Cerebellar cortex (tissue), 1 donor: ENCODE measurements at places on chromosomes 16 and 17.

GRCh38 chr17:63705657-63706056 lies 5.7 kb upstream of the LIMD2 start:
- no peak for DNase-seq

DNA sequence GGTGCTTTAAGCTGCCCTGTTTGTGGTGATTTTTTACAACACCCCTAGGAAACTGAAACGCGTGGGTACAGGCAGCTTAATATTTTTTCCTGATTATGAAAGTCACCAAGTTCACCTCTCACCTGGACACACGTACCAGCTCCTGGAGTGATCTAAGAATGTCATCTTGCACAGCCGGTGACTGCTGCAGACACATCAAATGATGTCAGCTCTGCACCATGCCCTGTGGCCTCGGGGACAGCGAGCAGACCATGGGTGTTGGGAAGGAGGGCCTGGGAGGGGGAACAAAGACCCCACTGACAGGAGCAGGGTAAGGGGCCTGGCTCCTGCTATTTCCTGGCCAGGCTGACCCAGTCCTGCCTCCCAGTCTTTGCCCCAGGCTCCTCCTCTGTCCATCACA lies 272.7 kb downstream of the PARN start:
- no peak for DNase-seq

DNA sequence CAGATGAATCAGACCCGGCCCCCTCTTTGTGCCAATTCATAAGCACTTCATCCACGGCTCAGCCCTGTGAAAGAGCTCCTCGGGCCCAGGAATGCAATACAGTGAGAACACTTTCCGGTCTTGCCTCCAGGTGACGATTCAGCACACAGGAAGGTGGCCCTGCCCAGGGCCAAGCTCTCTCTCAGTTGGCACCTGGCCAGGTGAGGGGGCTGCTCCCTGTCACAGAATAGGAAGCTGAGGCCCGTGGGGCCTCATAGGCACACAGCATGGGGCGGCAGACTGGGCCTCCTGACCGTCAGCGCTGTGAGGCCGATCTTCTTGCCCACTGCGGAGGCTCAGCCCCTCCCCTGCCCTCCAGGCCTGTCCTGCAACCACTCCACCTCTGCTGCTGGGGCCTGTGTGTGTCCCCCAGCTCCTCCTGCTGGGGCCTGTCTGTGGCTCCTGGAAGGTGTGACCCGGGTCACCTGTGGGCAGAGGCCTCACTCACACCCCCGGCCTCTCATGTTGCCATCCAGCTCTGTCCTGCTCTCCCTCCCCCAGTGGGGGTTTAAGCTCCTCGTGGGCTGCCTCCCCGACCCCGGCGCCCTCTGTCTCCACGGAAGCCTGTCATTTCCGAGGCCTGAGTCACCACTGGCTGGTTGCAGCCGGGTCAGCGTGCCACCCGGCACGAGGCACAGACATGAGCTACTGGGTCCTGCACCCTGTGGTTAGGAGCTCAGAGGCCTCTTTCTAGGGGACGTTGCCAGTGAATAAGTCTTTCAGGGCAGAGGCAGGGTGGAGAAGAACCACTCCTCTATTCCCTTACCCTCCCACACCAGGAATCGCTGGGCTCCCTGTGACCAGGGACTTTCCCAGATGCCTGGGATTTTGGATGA lies 114.4 kb downstream of the SEC14L1 start:
- DNase-seq, result peak; percentile 58

- no peak for DNase-seq
Measured at GRCh38 chr17:82098939-82099763, 1.1 kb upstream of the FASN start.

- DNase-seq, result peak; percentile 30
Measured at GRCh38 chr17:18966831-18967624, 15.1 kb downstream of the SLC5A10 start.

- no peak for DNase-seq
Measured at GRCh38 chr16:9497750-9498149, 406.3 kb downstream of the HAPSTR1 start.
